ENCODE measurements at places on chromosomes 1 and 21.

DNA sequence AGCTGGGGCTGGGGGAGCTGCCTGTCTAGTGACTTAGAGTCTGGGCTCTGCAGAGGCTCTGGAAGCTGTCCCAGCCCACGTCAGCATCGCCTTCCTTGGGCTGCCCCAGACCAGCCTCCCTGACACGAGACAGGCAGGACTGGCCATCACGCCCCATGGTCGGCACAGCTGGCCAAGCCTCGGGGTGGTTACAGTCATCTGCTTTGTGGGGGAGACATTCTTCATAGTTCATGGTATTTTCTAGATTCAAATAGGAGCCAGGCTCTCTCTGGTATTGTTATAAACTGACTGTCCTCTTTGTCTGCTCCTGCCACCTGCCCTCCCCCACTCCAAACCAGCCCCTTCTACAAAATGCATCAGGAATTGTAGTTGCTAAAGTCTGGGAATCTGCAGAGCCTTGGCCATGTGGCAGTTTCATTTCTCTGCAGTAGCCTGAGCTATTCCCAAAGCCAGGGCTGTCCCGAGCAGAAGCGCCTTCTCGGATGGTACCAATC, 29.4 kb downstream of the OLFML2B start:
- no peak for DNase-seq

DNA sequence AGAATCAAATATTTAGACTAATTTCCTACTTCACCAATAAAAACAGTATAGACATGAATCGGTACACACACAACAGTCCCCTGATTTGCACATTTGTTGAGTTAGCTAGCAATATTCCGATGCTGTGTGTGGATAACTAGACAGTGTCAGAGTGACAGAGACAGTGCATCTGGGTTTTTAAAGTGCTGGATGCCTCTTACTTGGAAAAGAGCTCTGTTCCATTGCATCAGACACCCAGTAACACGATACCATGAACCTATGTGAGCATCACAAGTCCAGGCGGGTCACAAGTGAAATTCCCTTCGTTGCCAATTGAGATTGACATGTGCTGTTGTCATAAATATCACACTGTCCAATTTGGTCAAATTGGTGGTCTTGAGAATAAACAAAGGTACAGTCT, 82.0 kb upstream of the ESRRG start:
- no peak for DNase-seq

DNA sequence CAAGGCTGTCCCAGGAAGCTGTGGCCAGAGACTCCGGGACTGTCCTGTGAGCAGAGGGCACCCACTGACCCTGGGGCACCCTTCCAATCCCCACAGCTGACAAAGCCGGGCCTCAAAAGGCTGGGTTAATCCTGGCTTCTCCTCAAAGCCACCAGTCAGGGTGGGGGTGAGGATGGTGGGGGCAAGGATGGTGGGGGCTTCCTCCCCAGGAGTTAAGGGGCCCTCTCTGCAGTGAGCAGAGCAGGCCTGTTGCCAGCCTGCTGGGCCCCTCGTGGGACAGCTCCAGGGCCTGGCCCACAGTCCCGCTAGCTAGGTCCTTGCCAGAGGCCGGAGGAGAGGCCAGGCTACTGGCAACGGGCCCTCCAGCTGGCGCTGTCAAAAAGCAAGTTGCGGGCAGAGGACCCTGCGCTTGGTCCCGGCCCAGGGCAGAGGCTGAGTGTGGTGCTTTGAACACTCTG, 37.9 kb upstream of the CCDC27 start:
- no peak for DNase-seq

- DNase-seq: no peak
Observed at GRCh38 chr1:212060632-212061472, 25.3 kb downstream of the DTL start.

- DNase-seq: no peak
Observed at GRCh38 chr1:230985711-230986110, 6.8 kb downstream of the ARV1 start.

All from activated CD4-positive, alpha-beta T cell treated with anti-CD3 and anti-CD28 coated beads for 24 hours (primary cell).